ENCODE measurements at places on chromosomes 1 and 21.
A peak's percentile ranks its signal among the peaks of the same experiment; 100 is the strongest.

GRCh38 chr21:19123525-19123924 is 719.9 kb upstream of the TMPRSS15 start:
- no peak for DNase-seq

- peak; percentile 26 for DNase-seq
These were observed 1.8 kb downstream of the USP24 start for GRCh38 chr1:55213151-55213884.

DNA sequence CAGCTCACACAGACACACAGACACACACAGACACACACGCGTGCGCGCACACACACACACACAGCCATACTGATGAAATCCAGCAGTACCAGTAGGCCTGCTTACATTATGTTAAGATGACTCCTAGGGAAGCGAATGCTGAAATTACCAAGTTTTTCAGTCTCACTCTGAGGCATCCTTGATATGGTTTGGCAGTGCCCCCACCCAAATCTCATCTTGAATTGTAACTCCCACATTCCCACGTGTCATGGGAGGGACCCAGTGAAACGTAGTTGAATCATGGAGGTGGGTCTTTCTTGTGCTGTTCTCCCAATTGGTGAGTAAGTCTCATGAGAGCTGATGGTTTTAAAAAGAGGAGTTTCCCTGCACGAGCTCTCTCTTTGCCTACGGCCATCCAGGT is 64.1 kb downstream of the TIAM1 start:
- no peak for DNase-seq

- no peak for DNase-seq
These were observed 121.1 kb downstream of the RUNX1 start for GRCh38 chr21:34927992-34928391.

- no peak for DNase-seq
These were observed 40.7 kb upstream of the GPR37L1 start for GRCh38 chr1:202081992-202082391.
